ENCODE measurements at places on chromosomes 1 and 21. TPM values are rescaled to one million over a fixed set of nuclear protein-coding genes. Genes with fewer than 3 reads are reported as not detected.

The C1orf87 gene
- 31.5 TPM for polyA plus RNA-seq

The VWA5B1 gene
- 16.2 TPM for polyA plus RNA-seq

The CNR2 gene
- polyA plus RNA-seq = 0.20 TPM

The TTLL7 gene
- 35.2 TPM for polyA plus RNA-seq

The CLCA1 gene
- 0.88 TPM for polyA plus RNA-seq

- no peak for DNase-seq
Measured at GRCh38 chr1:111484391-111485026, 10.7 kb downstream of the C1orf162 start.

DNA sequence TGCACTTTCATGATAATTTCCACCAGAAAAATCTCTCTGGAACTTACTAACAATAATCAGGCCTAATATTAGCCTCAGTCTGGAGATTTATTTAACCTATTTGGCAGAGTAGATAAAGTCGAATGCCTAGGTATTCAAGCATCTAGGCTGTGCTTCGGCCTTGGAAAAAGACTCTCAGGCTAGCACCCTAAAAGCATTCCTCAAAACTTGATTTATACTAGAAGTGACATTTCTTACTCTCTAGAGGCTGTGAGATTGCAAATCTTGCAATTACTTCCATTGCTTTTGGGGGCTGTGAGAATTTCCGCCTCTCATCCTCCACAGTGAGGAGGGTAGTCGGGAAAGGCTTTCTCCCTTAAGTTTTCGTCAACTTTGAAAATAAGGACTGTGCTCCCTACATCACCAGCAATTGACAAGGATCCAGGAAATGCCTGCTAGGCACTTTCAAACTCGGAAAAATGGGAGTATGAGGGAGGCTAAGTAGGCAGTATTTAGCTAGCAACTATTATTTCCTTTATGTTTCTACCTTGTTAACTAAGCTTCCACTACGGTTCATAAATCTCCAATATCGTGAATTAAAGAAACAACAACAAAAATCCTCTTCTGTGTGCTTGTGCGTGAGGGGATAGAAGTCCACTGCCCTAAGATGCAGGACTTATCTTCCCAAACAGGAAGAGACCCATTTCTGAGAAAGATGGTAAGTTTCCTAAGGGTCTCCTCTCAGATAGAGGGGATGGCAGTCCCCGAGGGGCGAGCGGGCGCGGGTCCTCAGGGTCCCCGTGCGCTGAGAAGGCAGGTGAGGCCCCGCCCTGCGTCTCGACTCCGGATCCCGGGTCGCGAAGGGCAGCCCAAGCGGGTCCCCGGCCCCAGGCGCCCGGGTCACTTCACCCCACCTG lies 1.1 kb upstream of the LMO4 start:
- DNase-seq = no peak

DNA sequence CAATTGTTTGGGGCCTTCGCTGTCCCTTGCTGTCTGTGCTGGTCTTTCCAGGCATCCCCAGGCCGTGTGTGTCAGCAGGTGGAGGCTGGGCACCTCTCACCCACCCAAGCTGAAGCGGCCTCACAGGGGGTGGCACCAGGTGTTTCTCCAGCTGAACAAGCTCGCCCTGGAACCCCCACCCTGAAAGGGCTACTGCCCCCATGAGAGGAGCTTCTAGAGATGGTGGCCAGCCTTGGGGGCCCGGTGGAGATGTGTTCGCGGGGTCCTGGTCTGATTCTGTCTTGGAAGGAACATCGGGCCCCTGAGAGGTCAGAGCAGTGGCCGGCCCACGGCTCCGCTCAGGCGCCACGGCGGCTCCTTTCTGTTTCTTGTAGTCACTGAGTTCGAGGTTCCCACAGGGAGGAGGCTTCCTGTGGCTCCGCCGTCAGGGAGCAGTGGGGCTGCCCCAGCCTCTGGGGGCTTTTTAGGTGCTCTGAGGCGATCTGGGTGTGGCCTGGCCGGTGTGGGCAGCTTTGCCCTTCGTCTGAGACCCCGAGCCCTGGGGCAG lies 46.9 kb downstream of the SKI start:
- no peak for DNase-seq

DNA sequence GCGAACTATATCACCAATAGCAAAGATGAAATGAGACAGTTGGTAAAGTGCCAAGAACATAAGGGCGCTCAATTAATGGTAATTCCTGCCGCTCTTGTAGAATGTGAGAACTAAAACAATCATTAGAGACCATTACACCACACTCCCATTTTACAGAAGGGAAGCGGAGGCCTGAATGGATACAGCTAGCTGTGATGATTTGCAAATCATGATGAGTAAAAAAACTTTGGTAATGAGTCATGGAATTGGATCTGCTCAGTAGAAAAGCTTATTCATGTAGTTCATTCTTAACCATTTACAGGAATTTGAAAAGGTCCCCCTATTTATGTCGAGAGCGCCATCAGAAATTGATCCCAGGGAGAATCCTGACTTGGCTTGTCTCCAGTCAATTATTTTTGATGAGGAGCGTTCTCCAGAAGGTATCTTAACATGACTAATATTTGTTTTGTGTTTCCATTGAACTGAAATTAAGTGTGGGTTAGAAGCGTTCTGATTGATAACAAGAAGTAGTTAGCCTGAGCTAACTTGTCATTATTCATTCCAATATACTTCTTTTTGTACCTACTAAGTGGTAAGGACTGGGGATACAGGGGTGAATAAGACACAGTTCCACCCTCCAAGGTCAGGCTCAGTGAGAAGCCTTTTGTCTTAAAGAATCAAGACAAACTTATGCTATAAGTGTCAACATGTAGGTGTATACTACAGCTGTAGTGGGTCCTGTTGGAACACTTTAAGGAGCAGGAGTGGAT lies 812 bp downstream of the TTC4 start:
- DNase-seq = no peak

DNA sequence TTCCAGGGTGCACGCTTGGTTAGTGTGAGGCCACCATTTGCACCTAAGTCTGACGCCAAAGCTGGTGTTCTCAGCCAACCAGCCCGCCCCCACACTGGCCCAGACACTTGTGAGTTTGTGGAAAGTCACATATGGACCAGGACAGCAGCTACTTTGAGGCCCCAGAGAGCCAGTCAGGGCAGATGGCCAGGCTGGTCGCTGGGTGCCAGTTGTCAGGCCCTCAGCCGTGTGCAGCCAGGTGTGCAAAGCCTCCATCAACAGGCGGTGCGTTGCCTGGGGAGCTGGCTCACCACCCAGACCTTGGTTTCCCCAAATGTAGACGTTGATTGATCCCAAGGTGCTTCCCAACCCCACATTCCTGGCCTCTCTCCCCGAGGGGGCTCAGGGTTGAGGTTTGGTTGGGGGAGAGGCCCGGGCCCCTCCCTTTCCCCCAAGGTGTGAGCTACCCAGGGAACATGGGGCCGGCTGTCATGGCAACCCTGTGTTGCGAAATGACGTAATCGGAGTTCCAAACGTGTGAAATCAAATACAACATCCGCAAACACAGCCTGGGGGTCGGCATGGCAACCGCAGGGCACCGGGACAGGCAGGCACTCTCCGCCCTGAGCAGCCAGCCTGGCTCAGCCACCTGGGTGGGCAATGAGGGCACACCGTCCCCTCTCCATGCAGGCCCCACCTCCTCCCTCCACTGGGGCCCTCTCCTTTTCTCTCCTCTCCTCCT lies 42.2 kb upstream of the WNT4 start:
- DNase-seq = no peak

DNA sequence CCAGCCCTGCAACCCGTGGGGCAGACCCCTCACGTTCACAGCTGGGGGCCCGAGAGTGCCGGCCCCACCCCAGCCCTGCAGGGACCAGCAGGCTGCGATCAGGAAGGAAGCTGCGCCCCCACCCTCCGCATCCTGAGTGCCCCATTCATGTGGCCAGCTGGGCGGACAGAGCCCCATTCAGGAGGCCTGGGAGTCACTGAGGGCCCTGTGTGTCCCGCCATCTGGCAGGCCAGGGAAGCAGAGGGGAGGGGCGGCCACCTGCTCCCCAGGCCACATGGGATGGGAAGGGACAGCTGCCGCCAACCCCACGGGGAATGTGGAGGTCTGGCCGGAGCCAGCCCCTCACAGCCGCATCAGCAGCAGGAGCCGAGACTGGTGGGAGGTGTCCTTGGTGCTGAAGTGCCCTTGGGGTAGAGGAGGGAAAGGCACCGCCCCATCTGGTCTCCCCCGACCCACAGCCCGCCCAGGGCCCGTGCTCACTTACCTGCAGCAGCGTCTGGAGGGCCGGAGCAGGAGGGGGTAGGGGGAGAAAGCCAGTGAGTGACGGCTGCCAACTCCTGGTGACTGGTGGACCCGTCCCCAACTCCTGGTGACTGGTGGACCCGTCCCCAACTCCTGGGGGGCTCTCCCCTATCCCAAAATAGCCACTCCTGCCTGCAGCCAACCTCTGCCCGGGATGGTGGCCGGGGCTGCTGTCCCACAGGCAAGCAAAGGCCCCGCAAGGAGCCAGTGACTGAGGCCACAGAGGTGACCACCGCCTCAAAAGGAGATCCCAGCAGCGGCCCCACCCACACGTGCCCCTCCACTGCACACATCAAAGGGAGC lies 8.7 kb downstream of the ACAP3 start:
- DNase-seq = no peak

- no peak for DNase-seq
Measured at GRCh38 chr1:150696590-150696989, 364 bp downstream of the GOLPH3L start.

- DNase-seq = no peak
Measured at GRCh38 chr1:241007668-241008067, 349.3 kb downstream of the RGS7 start.

- DNase-seq = no peak
Measured at GRCh38 chr1:178614286-178614685, 101.4 kb downstream of the TEX35 start.

- peak; percentile 57 for DNase-seq
Measured at GRCh38 chr21:41170442-41170841, 2.5 kb downstream of the BACE2 start.

DNA sequence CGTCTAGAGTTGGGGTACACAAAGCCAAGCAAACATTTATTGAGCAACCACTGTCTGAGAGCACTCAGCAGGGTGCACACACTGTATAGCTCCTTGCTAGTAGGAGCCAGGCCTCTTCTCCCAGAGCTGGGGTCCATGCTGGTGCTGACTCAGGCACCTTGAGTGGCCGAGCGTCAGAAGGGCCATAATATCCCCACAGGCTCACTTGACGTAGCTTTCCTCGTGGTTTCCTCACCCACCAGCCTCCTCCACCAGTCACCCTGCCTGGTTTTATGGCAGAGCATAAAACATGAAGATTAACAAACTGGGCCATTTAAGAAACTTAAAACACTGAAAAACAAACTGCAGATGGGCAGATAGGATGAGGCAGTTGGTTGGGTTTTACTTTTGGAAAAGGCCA lies 361.5 kb downstream of the HHAT start:
- DNase-seq = no peak
